HS-5 (cell line): ENCODE measurements at places on chromosomes 2 and 18.

- no peak for DNase-seq
Observed at GRCh38 chr18:31977270-31977872, 34.4 kb upstream of the TRAPPC8 start.

DNA sequence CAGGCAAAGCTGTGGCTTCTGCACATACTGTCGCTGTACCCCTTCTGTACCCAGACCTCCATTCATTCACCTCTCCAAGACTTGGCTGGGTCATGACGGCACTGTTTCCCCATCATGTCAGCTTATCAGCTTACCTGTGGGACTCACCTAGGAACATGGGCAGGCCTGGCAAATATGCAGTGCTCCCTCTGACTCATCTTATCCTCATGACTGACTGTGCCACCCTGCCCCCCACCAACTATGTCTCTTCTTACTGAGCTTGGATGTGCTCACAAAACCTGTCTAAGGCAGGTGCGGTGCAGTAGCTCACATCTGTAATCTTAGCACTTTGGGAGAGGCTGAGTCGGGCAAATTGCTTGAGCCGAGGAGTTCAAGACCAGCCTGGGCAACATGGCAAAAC is 152.4 kb downstream of the MGAT5 start:
- no peak for DNase-seq

- no peak for DNase-seq
Observed at GRCh38 chr2:231297108-231297908, 98.2 kb upstream of the B3GNT7 start.

- DNase-seq, result peak; percentile 74
Observed at GRCh38 chr18:46155641-46156051, 51.5 kb downstream of the HAUS1 start.

DNA sequence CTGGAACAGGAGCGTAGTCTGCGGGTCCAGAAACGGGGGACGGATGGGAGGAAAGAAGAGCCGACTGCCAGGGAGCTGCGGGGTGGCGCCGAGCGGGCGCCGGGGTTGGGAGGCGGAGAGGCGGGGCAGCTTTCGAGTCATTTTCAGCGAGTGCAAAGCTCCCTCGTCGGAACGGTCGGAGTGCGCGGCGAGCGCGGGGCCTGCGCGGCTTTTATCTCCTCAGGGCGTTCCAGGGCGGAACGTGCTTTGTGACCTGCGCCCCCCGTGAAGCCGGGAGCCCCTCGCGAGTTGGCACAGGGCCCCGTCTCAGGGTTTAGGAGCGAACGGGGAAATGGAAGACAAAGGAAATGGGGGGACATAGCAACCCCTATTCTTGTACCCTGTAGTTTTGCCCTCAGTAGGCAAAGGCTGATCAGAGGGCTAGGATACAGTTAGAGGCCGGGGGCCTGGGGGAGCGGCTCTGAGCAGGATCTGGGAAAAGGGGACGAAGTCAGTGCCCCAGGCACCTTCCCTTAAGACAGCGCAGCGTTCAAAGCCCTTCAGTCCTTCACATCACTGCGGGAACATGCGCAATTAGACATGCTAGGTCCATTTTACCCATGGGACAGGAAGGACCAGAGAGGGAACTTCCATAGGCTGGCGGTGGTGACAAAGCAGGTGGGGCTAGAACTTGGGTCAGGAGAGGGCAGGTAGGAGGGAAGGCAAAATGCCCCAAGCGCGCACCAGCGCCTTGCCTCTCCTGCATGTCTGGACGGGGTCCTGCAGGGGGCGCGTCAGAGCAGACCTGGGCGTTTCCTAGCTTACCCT is 60.1 kb upstream of the IL1RL1 start:
- DNase-seq, result no peak

GRCh38 chr2:86821842-86822241 is 31.1 kb upstream of the CD8A start:
- no peak for DNase-seq

DNA sequence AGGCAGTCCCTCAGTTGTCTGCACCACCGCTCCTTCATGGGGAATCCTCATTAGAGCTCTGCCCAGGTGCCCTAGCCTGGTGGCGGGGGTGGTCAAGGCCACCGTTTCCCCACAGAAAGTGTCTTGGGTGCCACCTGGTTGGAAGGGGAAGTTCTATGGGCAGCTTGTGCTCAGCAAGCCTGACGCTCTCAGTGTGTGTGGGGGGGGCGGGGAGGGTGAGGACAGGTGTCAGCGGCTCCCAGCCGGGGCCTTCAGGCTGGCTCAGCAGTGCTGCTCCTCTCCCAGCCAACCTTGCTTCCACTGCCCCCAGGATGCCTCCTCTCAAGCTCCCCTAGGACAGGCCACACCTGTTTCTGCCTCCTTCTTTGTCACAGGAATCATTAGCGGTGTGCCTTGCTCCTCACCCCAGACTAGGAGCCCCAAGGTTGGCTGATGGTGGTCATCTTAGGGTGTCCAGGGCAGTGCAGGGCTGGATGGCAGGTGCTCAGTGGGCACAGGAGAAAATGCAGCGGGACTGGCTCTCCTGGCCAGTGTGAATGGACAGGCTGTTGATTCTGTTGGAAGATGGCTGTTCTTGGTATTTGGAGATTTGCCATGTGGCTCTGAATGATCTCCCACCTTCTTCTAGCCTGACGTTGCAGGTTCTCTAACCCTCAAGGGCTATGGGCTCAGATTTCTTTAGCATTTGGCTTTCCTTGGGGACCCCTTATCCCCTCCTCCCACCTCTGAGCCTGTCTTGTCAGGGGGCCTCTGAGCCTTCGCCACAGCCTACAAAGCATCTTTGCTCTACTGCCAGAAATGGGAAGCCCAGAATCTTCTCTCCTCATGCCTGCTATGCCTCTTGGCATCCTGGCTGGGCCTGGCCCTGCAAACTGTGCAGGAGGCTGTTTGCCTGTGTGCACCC is 185.8 kb upstream of the HS6ST1 start:
- no peak for DNase-seq

DNA sequence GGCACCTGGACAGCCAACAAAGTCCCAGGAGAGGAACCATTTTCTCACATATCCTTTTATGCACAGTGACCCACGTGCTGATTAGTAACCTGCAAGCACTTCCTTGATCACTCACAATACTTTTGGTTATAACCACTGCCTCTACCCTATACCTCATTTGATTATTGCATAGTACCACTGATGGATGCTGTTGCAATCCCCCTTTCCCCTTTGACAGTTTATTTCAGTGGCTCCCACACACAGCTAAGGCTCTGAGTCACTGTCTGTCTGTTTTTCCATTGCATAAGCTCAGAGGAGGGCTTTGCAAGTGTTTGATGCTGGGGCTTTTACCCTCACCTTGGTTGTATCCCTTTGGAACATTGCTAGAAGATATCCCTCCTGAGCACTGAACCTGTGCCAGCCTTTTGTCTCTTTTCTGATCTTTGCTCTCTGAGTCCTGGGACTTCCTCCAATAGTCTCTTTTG is 101.7 kb upstream of the RBBP8 start:
- no peak for DNase-seq

DNA sequence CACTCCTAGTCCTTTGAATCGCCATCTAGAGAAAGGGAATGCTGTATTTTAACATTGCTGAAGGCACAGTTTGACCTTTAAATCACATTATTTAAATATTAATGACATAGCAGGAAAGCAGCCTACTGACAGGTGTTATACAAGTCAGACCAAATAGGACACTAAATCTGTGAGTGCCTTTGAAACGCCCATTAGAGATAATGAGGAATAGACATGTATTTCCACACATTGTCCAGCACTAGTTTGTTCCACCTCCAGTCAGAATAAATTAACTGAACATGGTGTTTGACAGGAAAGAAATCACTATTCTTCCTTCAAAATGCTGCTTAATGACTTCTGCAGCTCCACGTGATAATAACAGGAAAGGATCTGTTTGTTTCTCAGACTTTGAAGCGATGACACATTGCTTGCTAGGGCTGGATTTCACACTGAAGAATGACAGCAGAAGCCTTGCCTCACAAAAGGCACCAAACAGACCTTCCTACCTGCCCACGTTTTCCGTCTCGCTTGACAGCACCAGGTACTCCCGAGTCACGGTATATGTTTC is 90.5 kb upstream of the DDX18 start:
- no peak for DNase-seq

GRCh38 chr2:234796045-234796591 is 155.7 kb upstream of the SH3BP4 start:
- no peak for DNase-seq

DNA sequence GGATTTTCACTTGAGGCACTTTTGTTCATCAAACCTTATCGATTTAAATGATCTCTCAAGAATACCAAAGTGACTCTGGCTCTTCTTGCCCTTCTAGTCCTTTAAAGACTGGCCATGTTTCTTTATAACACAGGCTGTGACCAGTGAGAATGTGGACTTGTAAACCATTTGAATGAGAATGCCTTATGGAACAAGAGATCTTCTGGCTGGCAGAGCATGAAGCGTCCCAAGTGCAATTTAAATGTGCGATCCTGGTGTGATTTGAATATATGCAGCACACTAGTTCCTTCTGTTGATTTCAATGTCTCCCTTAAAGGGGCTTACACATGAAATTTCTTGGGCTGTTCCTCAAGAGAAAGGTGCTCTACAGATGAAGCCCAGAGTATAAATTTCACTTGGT is 262.4 kb upstream of the CCDC68 start:
- DNase-seq, result no peak

- DNase-seq, result no peak
Observed at GRCh38 chr2:103594823-103595222, 833.0 kb downstream of the TMEM182 start.

DNA sequence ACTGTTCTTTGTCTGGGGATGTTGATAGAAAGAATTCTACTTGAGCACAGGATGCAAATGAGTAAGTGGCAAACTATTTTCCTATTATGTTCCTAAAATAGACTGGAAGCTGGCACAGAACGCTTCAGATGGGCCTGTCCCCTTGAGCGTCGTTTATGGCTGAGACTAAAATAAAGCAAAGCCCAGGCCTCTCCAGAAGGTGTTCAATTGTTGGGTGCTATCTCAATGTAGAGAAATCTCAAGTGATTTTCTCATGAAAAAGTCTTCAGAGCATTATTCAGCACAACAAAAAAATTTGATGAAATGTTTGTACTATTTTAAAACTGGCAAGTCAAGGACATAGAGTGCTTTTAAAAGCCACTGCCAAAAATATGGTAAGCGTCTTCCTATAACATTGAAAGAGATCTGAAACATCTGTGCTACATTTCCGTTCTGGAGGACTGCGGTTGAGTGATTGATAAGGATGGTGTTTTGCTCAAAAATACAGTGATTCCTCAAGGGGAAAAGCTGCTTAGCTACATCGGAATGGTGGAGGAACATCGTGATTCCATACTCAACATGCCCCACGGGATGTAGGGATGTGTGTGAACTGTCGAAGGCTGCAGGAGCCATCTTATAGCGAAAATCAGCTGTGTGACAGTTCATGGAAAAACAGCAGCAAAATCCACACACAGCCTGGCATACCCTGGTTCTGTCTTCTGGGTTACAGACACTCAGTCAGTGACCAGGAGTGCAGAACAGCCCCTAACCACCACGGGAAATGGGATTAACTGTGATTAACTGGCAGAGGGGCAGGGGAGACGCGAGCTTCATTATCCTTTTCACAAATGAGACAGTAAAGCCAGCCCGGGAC is 10.4 kb upstream of the LRRFIP1 start:
- DNase-seq, result peak; percentile 67

GRCh38 chr2:74867841-74868658 is 34.1 kb downstream of the HK2 start:
- peak; percentile 19 for DNase-seq

- DNase-seq, result peak; percentile 87
Observed at GRCh38 chr2:84963692-84964405, 7.1 kb upstream of the KCMF1 start.

DNA sequence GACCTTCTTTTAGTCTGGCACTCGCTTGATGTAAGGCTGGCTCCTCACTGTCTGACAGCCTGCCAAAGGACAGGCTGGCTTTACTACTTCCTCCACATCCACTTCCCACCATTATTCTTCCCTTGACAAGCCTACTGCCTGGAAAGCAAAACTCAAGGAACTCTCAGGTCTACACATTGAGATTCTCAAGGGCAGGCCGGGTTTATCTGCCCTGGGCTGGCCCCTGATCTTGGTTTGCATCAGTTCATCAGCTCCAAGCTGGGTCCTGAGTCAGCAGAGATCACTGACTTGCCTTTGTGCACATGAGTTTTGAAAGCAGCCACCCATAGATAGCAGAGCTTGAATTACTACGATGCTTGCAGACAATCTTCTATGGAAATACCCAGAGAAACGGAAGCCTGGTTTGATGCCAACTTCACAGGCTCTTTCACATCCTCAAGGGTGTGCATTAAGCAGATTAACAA is 53.9 kb downstream of the KCTD18 start:
- no peak for DNase-seq

DNA sequence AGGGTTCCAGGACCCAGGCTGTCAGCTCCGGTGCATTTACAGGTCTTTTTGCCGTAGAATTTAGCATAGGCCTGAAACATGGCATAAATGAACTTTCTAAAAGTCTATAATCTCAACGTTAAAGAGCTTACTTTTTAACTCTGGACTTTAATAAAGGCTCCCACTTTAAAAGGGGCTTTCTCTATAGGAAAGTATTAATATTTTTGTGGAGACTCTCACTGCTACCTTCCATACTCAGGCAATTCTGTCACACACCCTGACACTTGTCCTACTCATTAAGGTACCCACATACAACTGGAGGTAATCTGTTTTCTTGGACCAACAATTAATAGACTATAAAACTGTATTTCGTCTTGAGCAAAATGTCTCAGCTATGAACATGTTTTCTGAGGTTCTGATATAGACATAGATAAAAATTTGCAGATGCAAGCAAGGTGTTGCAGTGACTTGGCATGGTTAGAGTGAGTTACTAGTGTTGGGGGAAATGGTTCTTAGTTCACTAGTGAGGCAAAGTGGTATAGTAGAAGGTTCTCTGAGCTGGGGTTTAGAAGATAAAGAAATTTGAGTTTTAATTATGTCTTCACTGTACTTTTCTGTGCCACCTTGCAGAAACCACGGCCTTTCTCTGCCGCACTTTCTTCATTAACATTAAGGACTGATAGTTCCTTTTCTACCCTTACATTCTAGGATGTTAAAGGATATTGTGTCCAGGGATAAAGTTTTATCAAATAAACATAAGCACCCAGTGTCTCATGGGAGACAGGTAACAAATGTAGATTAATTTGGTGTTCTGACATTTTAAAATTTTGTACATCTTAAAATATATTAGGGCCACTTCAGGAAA is 10.8 kb upstream of the NR4A2 start:
- DNase-seq, result no peak

GRCh38 chr2:167253025-167253424 is 364.7 kb downstream of the XIRP2 start:
- DNase-seq, result no peak

- no peak for DNase-seq
Observed at GRCh38 chr2:19086231-19086651, 272.2 kb downstream of the OSR1 start.

DNA sequence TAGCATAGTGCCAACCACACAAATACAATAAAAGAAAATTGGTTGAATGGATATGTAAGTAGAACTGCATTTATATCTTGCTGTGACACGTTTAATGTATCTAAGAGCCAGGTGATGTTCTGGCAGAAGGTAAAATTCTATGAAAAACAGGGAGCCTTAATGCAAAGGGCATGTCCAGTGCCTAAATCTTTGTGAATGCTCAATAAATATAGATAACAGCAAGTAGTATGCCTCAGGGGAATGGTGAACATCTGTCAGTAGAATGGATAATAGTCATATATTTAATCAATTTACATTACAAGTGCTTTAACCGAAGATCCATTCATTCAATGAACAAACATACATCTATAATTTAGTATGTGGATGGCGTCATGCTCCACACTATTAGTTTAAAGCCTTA is 43.7 kb upstream of the NYAP2 start:
- DNase-seq, result no peak

GRCh38 chr2:175167076-175167791 is 769 bp downstream of the ATF2 start:
- DNase-seq, result no peak
